ENCODE measurements at places on chromosomes 11 and 22.

DNA sequence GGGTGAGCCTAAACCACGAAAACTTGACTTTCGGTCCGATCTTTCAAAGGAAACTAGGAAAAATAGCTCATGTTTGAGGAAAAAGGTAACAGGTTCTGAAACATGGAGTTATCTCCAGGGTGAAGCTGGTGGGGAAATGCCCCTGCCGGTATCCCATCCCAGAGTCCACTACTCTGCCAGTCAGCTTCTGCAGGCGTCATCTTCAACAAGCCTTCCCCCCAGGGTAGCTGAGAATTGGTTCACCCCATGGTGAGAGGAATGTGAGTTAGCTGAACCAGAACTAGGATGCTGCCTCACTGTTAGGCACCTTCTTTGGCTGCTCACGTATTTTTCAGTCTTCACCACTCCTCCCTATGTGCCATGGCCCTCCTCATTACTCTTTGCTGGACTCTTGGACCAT, 1.1 kb downstream of the GVQW3 start:
- no peak for DNase-seq

DNA sequence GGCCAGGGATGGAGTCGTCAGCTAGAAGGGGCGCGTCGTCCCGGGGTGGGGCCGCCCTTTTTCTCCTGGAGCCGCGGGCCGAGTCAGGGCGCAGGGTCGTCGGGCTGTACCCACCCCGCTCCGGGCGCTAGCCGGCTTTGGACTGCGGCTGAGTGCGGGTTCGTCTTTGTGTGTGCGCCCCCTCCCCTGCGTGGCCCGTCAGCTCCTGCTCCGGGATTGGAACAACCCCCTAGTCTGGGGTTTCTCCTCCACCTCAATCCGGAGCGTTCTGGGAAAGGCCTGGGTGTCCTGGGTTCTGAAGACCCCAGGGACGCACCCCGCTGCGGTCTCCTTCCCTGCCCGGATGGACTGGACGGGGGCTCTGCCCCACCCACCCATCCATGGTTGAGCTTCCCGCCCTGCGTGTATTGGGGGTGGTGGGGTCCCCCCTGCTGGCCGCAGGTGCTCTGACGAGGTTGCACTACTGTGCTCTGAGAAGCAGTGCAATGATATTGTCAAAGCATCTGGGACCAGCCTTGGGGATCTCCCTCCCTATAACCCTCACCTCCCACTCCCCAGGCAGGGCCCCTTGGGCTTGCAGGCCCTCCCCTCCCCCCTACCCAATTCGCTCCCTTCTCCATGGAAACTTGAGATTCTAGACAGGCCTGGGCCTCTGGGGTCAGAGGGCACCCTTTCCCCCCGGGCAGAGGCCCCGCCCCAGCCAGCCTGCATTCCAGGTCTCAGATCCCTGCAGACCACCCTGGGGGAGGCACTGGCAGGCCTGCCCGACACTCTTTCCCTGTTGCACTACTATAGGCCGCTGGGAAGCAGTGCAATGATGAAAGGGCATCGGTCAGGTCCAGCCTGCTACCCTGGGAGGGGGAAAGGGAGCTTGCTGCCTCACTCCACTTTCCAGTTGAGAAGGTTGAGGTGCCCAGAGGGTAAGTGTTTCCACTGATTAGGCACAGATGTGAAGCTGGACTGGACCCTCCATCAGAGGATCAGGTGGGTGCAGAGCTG, 10.7 kb downstream of the SDF2L1 start:
- no peak for DNase-seq

GRCh38 chr11:77060234-77060633, 6.5 kb upstream of the CAPN5 start:
- no peak for DNase-seq

DNA sequence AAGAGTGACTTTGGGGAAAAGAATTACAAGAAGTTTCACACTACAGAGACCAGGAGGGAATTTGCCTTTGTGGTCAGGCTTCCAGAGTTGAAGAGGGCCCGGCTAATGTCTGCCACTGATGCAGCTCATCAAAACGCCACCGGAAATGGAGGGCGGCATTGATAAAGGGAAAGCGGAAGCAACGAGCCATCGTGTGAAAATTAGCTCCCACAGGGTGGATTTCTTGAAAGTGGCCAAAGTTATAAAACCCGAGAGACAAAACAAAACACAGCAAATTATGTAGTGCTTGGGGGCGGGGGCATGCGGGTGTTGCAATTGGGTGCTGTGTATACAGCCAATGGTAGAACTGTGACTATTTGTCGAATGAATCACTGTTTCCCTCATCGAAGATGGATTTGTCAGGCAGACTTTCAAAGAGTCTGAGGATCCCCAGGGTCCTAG, 113.0 kb downstream of the ADAMTS15 start:
- DNase-seq, result no peak

GRCh38 chr11:93765551-93765950, 18.5 kb upstream of the MED17 start:
- DNase-seq, result no peak

- DNase-seq, result no peak
Observed at GRCh38 chr11:78646564-78647185, 72.0 kb upstream of the NARS2 start.

DNA sequence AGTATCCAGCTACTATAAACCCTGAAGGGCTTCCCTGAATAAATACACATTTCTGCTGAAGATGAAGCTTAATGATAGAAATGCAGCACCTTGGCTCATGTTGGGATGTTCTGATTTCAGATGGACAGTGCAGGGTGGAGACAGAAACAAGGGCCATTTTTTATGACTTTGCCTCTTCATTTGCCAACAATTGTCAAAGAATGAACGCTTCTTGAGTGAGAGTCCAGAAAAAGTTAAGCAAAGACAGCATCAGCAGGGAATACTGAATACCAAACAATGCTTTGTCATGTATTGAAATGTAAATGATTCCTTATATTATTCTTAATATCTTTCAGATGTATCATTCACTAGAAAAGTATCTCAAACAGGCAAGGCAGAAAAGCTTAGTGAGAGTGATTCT, 84.9 kb downstream of the TRPC6 start:
- no peak for DNase-seq

DNA sequence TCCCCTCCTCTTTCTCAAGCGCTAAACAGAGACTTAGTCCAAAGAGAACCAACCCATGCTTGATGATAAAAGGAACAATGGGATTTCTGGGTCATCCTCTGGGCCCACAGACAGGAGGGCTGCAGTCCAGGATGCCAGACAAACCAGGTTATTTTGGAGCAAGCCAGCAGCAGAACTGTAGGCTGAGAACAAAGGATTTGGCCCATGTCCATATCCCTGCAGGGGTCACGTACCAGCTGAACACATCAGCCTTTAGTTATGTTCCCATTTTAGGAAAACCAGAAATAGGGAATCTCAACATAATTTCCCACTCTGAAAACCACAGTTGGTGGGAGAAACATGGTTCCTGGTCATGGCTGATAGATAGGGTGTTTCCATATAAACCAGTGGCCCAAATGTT, 533.6 kb upstream of the CADM1 start:
- no peak for DNase-seq

- DNase-seq, result no peak
Observed at GRCh38 chr11:10459029-10459970, 4.2 kb downstream of the AMPD3 start.

GRCh38 chr11:2088746-2089535, 50.2 kb downstream of the IGF2 start:
- DNase-seq, result no peak

- no peak for DNase-seq
Observed at GRCh38 chr22:37421468-37421877, 5.8 kb downstream of the ELFN2 start.

DNA sequence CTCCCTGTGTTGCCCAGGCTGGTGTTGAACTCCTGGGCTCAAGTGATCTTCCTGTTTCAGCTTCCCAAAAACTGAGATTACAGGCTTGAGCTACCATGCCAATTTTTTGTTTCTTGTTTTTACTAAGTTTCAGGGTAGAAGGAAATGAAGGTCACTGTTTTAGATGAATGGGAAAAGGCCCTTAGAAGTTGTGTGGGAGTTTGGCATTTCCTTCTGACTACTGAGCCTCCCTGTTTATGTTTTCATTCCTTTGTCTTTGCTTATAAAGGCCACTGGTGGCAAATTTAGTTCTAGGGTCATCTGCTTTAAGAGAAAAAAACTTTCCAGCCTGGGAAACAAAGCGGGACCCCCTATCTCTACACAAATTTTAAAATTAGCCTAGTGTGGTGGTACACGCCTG, 22.1 kb downstream of the SRPRA start:
- no peak for DNase-seq

DNA sequence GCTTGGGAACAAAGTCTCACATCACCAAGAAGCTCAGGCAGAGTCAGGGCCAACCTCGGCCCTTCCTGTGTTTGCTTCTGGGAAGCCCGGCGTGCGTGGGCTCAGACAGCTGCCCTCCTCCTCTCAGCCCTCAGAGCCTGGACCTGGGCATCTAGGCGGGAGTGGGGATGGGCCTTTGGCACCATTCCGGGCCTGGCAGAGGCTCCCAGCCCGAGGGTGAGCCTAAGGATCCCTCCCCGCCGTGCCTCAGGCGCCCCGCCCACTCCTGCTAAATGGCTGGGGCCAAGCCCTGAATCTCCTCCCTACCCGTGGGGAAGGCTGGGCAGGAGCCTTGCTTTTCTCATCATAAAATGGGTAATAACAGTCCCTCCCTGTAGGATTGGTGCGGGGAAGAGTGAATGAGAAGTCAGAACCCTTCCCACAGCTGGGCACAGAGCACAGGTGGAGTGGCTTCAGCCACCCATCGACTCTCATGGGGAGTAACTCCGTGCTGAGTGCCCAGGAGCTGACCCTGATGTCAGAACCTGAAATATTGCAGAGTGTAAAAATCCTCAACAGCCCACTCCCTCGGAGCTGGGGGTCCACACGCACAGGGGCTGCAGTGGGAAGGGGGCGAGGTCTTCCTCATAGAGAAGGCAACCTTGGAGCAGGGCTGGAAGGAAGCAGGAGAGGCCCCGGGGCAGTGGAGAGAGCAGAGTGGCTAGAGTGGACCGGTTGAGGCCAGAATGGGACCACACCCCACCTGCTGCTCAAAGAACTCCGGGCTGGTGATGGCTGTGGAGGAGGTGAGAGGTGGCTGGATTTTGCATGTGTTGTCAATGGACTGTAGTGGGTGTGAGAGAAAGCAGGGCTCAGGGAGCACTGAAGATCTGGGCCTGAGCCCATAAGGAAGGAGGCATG, 18.8 kb upstream of the CDKN1C start:
- DNase-seq, result no peak

- DNase-seq, result peak; percentile 50
Observed at GRCh38 chr11:17748761-17749721, 14.5 kb downstream of the KCNC1 start.

Measured in posterior vena cava (tissue), 2 donors.